ENCODE measurements at places on chromosomes 2 and 18.

DNA sequence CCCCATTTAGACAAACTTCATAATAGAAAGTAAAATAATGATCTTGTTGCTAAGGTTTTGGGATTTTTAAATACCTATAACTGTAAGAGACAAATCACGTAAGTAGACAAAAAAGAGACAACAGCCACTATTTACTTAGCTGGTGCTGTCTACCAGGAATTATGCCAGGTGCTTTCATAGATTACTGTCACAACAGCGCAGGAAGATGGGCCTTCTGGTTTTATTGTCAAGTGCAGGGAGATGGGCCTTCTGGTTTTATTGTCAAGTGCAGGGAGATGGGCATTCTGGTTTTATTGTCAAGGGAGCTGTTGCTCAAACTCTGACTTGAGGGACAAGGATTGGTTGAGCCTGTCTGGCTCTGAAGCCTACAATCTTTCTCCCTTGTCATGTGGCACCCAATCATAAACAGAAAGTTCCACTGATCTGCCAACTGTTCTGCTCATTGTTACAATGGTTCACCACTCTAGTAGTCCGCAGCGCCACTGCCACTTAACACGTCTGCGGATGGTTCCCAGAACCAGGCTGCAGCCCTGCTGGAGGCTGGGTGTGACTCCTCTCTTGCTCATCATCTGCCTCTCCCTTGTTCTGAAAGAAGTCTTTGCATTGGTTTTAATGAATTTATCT is 95.0 kb downstream of the RNF144A start:
- DNase-seq = no peak

DNA sequence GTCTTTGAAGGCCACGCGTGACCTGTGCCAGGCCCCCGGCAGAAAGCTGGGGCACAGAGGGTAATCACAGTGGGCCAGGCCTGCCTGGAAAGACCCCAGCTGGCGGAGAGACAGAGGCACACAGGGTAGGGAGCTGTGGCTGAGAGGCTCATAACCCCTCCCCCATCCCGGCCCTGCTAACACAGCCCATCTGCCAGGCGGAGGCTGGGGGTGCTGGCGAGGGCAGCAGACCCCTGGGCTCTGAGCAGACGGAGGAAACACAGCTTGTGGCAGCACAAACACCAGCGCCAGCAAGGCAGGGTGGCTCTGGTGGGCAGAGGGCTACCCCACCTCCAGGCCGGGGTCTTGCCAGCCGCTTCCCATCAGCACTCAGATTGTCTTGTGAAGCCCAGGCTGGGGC is 19.0 kb downstream of the HS6ST1 start:
- no peak for DNase-seq

GRCh38 chr18:66043009-66043408 is 292.2 kb downstream of the CDH7 start:
- no peak for DNase-seq

DNA sequence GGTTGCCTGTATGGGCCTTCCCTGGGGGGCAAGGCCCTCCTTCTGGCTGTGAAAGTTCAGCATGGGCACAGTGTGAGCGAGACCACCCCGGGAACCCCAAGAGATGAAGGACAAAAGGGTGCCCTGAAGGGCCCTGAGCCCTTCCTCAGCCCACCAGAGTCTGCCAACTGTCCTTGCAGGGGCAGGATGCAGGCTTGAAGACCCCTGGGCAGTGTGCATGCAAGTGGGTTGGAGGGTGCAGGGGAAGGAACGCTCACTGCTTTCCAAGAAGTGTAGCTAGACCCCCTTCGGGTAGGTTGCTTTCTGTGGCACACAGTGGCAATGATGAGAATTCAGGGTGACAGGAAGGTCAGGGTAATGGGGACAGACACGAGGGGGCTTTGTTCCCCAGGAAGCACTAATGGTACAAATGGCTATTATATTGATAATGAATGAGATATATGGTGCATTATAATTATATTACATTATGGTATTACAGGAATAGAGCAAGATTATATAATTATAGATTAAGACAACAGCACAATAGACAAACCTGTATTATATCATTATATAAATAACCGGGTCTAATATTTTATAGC is 228.7 kb downstream of the ATAD2B start:
- DNase-seq = no peak

DNA sequence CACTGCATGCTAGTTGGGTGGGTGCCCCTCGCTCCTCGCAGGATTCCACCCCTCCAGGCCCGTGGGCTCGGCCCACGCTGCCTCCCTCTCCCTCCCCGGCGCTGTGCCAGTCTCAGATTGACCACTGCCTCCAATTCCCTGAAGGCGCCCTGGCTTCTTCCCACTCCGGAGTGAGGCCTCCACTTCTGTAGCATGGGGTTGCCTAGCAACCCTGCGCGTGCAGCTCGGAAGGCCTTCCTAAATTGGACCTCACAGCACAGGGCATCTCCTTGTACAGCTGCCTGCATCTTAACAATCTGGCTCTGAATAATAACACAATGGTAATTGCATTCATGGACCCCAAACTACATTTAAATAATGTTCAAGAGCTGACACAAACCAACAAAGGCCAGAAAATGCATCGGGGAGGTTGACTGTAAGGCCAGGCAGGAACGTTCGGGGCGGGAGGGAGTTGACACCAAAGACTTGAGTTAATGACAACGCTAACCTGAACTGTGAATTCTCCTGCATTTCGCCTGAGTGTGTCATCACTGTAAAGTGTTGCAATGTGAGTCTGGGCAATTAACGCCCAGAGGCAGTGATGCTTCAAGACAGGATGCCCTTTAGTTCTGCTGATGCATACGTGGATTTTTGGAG is 222.9 kb downstream of the ZBTB7C start:
- no peak for DNase-seq
